Fibroblast of villous mesenchyme (primary cell): ENCODE measurements at places on chromosomes 3 and 15. TPM values are rescaled to one million over a fixed set of nuclear protein-coding genes. Genes with fewer than 3 reads are reported as not detected.

Gene SNX22
- total RNA-seq: under 0.01 and 0.32 TPM in 2 replicates

Gene SH2D7
- total RNA-seq: not detected in 2 replicates

Gene NSMCE3
- 9.3 and 9.9 TPM in 2 replicates for total RNA-seq

Gene IGF2BP2
- 62.5 and 67.8 TPM in 2 replicates for total RNA-seq

Gene UTS2B
- total RNA-seq: 0.64 and 0.86 TPM in 2 replicates

Gene CHRNA5
- total RNA-seq: 0.64 and 2.2 TPM in 2 replicates

Gene EEF1AKMT4
- total RNA-seq: 3.9 and 5.6 TPM in 2 replicates

Gene NR1I2
- total RNA-seq: under 0.01 TPM in 2 replicates

Gene MUC4
- not detected in 2 replicates for total RNA-seq

Gene ZNF385D
- total RNA-seq: 0.64 and 1.7 TPM in 2 replicates

Gene RHOV
- under 0.01 TPM in 1 of 2 replicates, not detected in the other for total RNA-seq

Gene HDC
- total RNA-seq: not detected in 2 replicates

Gene LIPH
- under 0.01 TPM in 2 replicates for total RNA-seq

Gene TPRG1
- 1.3 and 3.5 TPM in 2 replicates for total RNA-seq

Gene CATSPER2
- total RNA-seq: 0.32 and 0.86 TPM in 2 replicates

Gene SOX14
- total RNA-seq: not detected in 2 replicates

Gene SYNPR
- not detected in 2 replicates for total RNA-seq

Gene ACKR4
- 2.9 and 9.5 TPM in 2 replicates for total RNA-seq

Gene LRTM1
- total RNA-seq: not detected in 2 replicates

Gene GTPBP8
- total RNA-seq: 40.6 and 44.9 TPM in 2 replicates
